ENCODE measurements at places on chromosomes 6 and 20. TPM values are rescaled to one million over a fixed set of nuclear protein-coding genes. Genes with fewer than 3 reads are reported as not detected.

Gene SYNDIG1
- 1.5 TPM for total RNA-seq

Gene ISM1
- 0.44 TPM for total RNA-seq

Gene MUCL3
- total RNA-seq = not detected

Gene SLC17A3
- 1.00 TPM for total RNA-seq

Gene RNF182
- total RNA-seq = 3.8 TPM

Gene OR2H2
- total RNA-seq = not detected

Gene DEF6
- total RNA-seq = 0.08 TPM

Gene KCNG1
- 18.8 TPM for total RNA-seq

Gene CRIP3
- total RNA-seq = 0.83 TPM

Gene CFAP61
- total RNA-seq = 0.37 TPM

Gene POU5F1
- total RNA-seq = 4.5 TPM

Gene ETV7
- total RNA-seq = 0.13 TPM

Gene FOXF2
- 18.6 TPM for total RNA-seq

All from A549 treated with DMSO at 1 μM for 4 hours (cell line).